HepG2 (cell line): ENCODE measurements at places on chromosomes 6 and 20.

DNA sequence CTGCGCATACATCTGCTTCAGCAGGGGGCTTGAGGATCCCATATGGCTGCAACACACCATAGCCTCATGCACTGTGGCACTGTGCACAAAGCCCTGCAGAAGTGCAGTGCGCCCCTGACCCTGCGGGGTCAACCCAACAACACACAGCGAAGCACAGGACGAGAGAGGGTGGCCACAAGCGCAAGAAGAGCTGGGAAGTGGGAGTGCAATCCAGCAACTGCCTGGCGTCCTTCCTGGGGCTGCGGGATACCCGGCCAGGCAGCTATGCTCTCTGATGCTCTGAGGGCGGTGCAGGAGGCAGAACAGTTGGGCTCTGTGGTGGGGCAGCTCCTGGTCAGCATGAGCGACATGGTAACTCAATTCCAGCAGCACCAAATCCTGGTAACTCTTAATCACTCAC lies 5.6 kb upstream of the ACSS1 start:
- no peak for DNase-seq

DNA sequence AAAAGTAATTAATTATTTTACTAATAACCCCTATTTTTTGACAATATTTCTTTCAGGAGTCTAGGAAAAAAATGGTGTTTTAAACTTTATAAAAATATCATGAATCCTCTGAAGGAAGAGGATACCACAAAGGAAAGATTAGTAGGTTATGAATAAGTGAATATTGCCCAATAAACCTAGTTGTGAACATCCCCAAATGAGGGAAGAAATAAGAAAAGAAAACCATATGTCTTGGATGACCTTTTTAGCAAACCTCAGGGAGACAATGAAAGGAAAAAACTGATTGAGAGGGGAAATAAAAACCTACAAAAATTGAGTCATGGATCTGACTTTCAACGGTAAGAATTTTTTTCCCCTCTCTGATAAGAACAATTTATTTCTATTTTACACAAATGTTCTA lies 34.4 kb downstream of the TENT5A start:
- DNase-seq = no peak

DNA sequence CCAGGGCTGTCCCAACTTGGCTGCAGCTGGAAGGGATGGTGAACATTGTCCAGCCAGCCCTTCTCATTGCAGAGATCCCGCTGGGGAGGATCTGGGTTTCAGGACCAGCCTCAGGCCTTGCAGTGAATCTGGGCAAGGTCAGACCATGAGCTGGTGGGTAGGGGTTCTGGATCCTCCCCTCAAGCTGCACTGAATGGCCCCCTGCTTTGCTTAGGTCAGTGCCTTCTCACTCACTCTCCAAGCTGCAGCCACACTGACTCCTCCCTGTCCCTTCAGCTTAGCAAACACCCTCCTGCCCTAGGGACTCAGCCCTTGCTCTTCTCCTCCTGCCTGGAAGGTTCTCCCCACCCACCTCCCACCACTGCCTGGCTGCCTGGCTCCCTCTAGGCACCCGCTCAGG lies 95.3 kb upstream of the KCNG1 start:
- DNase-seq = no peak

DNA sequence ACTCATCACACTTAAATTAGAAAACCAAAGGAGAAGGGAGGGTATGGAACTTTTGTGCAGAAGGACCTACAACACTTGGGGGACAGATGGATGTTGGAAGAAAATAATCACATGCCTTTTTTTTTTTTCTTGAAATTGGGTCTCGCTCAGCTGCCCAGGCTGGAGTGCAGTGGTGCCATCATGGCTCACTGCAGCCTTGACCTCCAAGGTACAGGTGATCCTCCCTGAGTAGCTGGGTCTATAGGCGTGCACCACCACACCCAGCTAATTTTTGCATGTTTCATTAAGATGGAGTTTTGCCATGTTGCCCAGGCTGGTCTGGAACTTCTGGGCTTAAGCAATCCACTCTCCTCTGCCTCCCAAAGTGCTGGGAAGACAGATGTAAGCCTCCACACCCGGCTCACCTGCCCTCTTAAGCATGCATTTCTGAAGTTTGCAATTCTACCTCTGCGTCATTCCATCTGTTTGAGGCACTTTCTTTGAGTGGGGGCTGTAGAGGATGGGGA lies 370.8 kb upstream of the JARID2 start:
- no peak for DNase-seq

DNA sequence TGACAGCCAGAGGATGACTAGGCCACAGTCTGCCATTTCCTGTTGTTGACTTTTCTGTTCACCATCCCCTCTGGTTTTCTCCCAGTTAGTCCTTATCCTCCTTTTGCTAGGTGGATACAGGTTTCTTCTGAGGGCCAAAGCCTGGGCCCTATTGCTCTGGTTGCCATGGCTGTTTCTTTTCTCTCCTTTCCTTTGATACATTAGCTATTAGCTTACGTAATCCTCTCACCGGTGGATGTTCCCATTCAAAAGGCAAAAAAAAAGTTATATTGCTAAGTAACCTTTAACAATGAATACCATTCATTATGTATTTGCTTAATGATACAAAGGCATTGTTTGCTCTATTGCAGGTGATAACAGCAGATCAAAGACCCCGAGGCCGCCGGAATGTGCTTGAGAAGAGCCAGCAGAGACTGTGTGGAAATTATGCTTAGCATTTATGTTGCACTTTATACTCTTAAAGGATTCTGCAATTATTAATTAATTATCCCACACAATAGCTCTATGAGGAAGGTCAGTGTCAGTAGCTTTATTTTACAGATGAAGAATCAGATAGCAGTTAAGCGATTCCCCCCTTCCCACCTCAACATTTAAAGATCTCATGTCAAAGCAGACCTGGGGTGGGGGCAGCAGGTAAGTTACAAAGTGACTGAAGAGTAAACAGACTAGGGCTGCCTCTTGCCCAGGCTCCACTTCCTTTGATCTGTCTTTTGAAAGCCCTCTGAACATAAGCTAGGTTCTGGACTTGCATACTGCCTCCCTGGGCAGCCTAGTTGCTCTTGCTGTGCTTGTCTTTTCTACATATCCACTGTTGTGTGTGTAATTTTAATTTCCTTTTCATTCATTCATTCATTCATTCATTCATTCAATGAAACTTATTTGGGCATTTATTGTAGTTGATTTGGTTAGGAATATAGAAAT lies 14.5 kb upstream of the TFB1M start:
- DNase-seq = peak; percentile 100

DNA sequence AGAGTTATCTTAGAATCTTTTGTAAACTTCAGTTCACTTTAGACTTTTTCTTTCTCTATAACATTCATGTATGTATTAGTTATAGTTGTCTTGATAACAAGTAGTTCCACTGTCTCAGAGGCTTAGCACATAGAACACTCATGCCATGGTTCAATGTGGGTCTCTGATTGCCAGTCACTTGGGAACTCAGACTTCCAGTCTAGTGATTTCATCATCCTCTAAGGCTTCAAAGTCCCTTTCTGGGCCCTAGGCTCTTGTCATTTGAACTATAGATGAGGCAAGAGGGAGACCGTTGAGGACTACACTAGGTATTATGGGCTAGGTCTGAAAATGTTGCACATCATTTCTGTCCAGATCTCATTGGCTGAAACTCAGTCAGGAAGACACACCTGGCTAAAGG lies 8.4 kb upstream of the EEF1E1 start:
- DNase-seq = peak; percentile 85

GRCh38 chr6:24933266-24933665 lies 2.5 kb downstream of the RIPOR2 start:
- DNase-seq = no peak

DNA sequence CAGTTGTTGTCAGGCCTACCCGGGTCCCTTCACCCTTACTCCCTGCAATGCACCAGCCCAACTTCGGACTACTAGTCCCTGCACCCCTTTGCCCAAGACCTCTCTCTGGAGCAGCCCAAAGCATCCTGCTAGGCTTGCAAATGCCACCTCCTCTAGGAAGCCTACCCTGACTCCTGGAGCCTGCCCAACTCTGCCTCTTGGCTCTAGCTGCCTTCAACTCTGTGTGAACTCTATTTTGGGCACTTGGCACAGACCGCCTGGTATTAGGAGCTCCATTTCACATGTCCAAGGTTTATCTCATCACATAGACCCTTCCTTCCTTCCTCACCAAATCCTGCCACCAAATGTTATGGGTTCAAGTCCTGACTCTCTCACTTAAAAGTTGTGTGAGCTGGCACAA lies 80.6 kb downstream of the MDGA1 start:
- DNase-seq = no peak

GRCh38 chr20:32670773-32671455 lies 2.8 kb downstream of the C20orf203 start:
- DNase-seq = no peak

GRCh38 chr20:30593572-30593971 lies 663.9 kb upstream of the DEFB115 start:
- DNase-seq = no peak

GRCh38 chr20:56358070-56358469 lies 704 bp upstream of the FAM210B start:
- no peak for DNase-seq

DNA sequence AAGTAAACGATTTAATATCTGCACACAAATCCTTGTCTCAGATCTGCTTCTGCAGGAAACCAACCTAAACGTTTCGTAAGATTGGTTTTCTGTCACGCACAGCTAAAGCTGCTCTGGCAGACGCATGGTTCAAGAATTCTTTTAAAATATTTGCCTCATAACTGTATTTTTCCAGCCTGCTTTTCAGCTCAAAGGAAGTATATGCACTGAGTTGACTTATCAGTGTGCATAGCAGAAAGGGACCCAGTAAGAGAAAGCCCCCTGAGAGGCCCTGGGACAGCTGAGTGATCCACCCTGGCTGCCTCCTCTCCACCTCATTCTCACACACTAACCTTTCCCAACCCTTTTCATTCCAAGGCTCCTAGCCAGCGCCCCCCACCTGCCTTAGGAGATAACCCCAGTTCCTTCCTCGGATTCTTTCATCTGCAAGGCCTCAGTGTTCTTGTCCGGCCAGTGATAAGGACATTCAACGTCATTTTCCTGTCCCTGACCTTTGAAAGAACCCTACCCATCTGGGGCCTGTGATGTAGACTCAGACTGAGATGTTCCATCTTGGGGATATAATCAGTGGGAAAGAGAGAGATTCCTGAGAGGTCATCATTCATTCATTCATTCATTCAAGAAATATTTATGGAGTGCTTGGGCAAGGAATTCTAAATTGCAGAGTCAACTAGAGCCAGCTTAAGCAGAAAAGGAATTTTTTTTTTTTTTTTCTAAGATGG lies 22.4 kb upstream of the SLC9A8 start:
- DNase-seq = peak; percentile 49

DNA sequence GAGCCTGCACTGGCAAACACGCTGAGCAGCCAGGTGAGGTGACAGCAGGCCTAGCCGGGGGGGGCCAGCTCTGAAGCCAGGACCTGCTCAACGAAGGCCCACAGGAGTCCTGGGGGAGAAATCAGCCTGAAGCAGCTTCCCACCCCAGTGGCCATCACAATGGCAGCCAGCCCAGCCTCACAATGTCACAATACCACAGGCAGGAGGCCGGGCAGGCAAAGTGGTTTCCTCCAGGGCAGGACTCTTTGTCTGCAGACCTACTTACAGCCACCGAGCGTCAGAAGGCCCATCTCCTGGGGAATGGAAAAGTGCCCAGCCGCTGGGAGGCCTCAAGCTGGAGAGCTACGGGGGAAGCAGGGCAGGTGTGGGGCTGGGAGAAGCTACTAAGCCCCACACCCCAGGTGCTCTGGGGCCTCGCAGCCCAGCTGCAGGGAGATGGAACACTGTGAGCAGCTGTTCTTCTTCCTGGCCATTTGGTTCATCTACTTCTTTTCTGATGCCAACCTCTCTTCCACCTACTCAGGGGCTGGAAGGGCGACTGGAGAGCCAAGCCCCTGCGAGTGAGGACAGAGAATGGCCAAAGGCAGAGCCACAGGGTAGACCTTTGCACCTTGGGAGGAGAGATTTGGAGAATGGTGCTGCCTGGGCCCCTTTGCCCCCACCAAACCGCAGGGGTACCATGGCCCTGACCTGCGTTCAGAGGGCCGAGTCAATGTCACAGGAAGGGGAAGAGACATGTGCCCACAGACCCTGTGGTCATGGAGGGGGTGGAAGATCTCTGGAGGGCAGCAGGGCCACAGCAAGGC lies 22.3 kb upstream of the AVP start:
- peak; percentile 68 for DNase-seq

- no peak for DNase-seq
Observed at GRCh38 chr6:168903613-168904345, 349.9 kb downstream of the THBS2 start.

- DNase-seq = no peak
Observed at GRCh38 chr6:140281236-140281635, 906.8 kb upstream of the CITED2 start.
